Hematopoietic multipotent progenitor cell treated with erythropoietin and hydrocortisone succinate and interleukin-3 and kit ligand, for 8 days (in vitro differentiated cells): ENCODE measurements at places on chromosomes 13 and 19.

GRCh38 chr13:45419945-45420344, 1.8 kb upstream of the SLC25A30 start:
- DNase-seq = no peak

DNA sequence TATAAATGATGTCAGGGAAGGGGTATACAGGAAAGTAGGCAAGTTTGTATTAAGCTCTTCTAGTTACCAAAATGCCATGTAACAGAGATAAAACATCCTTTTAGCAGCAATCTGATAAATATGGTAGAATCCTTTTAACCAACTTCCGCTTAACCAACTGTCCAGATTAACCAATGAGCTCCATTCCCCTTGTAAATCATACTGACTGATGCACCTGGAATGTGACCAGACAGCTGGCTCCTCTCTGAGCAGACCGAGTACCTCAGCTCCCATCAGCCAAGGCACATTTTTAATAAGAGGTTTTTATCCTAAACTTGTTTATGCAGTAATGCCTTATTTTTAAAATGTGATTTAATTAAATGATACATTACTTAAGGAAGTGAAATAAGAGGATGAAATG, 66.4 kb downstream of the KLF12 start:
- DNase-seq = no peak

GRCh38 chr13:49357694-49358093, 86.2 kb downstream of the CAB39L start:
- DNase-seq = no peak

DNA sequence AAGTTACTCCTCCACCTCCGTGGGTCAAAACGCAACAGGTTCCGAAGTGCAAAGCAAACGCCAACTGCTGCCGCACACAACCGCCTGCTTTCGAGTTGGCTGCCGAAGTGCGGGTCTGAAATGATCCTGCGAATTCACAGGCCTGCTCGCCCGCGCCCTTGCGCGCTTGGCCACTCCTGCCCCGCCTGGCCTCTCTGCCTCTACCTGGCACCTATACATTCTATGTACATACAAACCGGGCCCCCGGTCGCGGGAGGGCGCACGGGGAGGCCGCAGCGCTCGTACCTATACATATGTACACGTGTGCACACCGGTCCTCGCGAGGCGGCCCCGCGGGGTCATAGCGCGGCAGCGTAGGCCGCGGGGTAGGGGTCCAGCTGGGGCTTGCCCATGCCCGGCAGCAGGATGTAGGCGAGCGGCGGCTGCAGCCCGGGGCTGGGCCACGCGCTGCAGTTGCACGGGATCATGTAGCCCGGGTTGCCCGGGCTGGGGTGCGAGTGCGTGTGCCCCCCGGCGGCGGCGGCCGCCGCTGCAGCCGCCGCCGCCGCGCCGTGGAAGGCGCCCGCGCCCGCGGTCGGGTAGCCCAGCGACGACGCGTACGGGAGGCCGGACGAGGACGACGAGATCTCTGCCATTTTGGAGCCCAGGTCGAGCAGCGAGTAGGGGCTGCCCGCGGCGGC, 1.3 kb downstream of the SOX21 start:
- peak; percentile 55 for DNase-seq

- no peak for DNase-seq
These were observed 148.3 kb downstream of the HS6ST3 start for GRCh38 chr13:96238241-96238640.
